Activated T-helper 1 cell treated with anti-CD3 and anti-CD28 coated beads, Interleukin-2, amount 50 U/mL, for 16 hours (primary cell): ENCODE measurements at places on chromosomes 1 and 21.

DNA sequence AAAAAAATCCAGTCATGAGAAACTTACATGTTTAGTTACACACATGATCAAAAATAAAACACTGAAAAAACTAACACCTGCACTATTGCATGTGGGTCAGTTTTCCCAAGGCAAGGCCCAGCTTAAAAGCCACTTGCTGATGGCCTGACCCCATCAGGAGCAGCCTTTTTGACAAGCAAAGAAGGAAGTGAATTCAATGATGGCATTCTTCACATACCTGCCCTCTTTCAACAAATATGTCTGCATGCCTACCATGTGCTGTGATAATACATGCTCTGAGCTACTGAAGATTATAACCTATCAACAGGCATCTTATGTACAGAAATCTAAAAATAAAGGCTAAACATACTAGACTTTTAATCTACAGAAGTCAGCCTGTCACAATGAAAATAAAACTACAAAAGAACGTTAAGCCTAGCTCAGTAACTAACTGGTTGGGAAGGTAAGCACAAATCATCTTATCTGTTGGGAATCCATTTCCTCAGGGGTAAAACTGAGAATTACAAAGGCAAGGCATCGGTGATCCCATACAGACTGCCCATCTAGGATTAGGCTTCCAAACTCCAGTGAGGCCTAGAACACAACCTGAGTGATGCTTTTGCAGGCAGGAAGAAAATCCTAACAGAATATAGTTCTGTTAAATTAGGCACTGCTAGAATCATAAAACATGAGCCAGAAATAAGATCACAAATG is 14.5 kb downstream of the SORT1 start:
- no peak for DNase-seq

GRCh38 chr21:44306936-44307704 is 7.3 kb downstream of the PFKL start:
- DNase-seq = no peak

GRCh38 chr21:37273440-37273839 is 6.3 kb upstream of the VPS26C start:
- DNase-seq = no peak

- DNase-seq = no peak
These were observed 63.4 kb upstream of the LRP8 start for GRCh38 chr1:53391296-53391695.

DNA sequence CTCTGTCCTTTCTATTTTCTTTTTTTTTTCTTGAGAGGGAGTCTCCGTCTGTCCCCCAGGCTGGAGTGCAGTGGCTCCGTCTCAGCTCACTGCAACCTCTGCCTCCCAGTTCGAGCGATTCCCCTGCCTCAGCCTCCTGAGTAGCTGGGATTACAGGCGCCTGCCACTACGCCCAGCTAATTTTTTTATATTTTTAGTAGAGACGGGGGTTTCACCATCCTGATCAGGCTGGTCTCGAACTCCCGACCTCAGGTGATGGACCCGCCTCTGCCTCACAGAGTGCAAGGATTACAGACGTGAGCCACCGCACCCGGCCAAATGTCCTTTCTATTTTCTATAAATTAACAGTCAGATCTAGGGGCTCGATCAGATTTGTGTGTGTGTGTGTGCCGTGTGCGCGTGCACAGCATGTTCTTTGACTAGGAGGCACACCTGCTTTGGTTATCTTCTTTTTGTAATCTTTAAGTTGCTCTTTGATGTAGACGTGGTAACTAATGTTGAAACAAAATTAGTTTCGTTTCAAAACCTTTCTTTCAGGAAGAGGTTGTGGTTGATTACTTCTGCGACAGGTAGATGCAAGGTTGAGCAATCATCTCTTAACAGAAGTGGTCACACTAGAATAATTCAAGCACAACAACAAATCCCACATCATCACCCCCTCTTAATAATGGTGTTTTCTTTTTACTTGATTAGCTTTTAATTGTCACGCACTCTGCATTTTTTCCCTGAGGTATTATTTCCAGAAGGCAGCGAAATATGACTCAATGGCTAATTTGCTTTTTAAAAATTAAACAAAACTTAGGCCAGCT is 779 bp upstream of the DEGS1 start:
- DNase-seq = peak; percentile 19
